Sciatic nerve (tissue), 2 donors: ENCODE measurements at places on chromosomes 16 and 17.

- DNase-seq: no peak
Observed at GRCh38 chr17:64277831-64278562, 14.9 kb upstream of the TEX2 start.

DNA sequence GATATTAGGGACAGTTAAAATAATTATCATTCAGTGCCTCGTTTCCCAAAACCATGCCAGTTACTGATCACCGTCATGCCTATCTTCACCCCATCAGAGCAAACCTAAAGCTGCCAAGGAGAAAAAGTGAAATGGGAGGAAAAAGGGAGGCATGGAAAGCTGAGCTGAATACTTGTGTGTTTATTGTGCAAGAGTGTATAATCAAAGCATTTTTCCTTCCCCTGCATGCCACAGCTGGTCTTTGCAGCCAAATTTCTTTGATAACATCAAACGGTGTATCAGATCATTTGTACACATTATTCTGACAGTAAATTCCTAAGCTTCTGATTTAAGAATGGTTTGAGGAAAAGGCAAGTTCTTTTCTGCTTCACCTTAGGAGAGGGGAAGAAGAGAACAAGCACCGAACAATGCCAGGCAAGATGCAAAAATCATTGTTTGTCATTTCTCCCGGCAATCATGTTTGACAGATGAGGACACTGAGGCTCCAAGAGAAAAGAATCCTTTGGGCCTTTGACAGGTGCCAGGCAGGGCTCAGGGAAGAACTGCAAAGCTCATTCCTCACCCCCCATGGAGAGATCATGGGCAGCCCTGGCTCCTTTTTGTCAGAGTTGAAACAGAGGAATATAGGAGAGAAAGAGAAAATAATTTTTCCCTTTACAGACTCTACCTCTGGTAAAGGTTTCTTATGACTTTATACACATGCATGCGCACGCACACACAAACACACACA, 51.4 kb upstream of the ARHGAP44 start:
- DNase-seq: no peak

- DNase-seq: no peak
Observed at GRCh38 chr16:27353853-27354252, 40.1 kb downstream of the IL4R start.

DNA sequence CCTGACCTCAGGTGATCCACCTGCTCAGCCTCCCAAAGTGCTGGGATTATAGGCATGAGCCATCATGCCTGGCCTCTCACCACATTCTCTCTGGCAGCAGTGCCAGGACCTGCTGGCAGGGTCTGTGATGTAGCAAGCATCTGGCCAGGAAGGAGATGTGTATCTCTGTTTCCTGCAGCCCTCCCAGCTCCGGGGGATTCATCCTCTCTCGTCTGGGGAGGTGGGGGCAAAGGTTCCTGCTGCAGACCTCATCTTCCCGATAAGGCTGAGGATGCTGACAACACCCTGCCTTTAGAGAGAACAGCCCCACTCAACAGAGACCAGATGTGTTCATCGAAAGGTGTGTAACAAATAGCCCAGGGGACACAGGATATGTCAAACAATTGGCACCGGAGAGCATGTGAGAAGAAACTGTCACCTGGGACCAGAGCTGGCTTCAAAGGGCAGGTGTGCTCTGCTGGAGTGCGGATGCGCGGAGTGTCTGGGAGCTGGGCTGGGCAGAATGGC, 54.8 kb upstream of the SEC14L1 start:
- no peak for DNase-seq

GRCh38 chr17:17535957-17536356, 39.8 kb upstream of the RASD1 start:
- peak; percentile 84 for DNase-seq

- DNase-seq: no peak
Observed at GRCh38 chr16:77679901-77680300, 42.4 kb upstream of the NUDT7 start.

DNA sequence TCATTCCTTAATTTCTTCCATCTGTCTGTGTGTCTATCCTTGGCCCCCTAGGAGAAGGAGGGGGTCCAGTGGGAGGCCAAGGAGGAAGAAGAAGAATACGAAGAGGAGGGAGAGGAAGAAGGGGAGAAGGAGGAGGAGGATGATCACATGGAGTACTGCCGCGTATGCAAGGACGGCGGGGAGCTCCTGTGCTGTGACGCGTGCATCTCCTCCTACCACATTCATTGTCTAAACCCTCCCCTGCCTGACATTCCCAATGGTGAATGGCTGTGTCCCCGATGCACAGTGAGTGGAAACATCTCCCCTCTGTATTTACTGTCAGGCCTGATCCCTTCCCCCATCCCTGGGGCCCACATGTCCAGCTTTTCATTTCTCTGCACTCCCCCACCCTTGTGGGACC, 6.3 kb downstream of the CHD3 start:
- no peak for DNase-seq

DNA sequence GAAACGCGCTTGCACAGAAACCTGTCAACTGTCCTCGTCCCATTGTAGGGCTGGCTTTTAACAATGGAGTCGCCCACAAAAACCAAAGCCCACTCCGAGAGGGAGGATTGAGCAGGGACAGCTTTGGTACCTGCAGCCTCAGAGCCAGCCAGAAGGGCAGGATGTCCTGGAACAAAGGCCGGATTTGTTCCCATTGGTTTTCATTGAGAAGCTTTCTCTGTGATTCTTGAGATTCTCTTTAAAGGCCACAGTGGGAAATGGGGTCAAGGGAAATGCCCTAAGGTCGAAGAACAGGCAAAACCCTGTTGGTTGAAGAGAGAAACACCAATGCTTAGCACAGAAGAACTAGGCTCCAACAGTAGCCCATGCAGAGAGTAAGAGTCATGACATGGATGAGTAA, 65.4 kb downstream of the C16orf78 start:
- no peak for DNase-seq

DNA sequence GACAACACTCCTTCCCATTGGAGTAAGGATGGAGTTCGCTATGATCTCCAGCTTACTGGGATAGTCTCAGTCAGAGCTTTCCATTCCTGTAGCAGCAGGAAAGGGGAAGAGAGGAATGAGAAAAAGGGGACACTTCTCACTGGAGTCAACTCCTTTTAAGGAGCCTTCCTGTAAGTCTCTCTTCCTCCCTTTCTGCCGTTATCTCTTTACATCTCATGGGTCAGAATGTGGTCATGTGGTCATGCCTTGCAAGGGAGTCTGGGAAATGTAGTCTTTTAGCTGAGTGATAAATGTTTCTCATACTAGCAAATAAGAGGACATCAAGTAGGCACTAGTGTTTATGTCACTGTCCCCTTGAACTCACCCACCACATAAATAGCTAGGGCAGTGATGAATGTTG, 227.3 kb downstream of the HAPSTR1 start:
- DNase-seq: no peak

DNA sequence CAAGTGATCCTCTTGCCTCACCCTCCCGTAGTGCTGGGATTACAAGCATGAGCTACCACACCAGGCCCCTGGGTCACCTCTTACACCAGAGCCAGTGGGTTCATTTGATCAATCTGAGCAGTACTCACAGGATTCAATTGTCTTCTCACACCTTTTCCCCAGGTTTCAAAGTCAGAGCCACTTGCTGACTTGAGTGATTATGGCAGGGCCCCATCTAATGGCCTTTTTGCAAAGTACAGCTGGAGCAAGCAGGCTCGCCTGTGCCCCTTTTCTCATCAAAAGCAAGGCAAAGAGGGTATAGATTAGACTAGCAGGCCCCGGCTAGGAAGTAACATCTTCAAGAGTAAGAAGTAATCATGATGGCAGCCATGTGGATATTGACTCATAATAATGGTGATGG, 114.8 kb upstream of the NOL11 start:
- DNase-seq: no peak

DNA sequence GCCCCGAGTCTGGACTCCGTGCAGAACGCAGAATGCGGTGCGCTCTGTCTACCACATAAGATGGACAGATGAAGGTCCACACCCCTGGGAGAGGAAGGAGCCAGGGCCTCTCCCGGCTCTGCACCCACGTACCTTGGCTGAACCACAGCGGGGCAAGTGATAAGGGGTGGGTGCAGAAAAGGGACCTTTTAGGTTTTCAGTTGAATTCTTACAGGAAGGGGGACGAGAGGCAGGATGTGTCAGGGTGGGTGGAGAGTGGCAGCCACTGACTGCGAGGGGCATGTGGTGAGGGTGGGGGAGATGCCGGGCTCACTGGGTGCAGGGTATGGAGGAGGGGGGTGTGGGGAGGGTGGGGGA, 372 bp downstream of the CD300A start:
- no peak for DNase-seq

GRCh38 chr16:79571903-79572535, 28.5 kb downstream of the MAF start:
- no peak for DNase-seq

DNA sequence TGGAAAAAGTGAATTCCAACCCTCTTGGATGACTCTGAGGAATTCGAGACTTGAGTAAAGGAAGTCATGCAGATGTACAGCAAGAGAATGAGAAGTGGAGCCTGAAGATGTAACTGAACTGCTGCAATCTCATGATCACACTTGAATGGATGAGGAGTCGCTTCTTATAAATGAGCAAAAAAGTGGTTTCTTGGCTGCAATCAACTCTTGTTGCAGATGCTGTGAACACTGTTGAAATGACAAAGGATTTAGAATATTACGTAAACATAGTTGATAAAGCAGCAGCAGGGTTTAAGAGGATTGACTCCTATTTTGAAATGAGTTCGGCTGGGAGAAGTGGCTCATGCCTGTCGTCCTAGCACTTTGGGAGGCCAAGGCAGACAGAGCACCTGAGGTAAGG, 25.5 kb downstream of the ASPA start:
- DNase-seq: no peak

DNA sequence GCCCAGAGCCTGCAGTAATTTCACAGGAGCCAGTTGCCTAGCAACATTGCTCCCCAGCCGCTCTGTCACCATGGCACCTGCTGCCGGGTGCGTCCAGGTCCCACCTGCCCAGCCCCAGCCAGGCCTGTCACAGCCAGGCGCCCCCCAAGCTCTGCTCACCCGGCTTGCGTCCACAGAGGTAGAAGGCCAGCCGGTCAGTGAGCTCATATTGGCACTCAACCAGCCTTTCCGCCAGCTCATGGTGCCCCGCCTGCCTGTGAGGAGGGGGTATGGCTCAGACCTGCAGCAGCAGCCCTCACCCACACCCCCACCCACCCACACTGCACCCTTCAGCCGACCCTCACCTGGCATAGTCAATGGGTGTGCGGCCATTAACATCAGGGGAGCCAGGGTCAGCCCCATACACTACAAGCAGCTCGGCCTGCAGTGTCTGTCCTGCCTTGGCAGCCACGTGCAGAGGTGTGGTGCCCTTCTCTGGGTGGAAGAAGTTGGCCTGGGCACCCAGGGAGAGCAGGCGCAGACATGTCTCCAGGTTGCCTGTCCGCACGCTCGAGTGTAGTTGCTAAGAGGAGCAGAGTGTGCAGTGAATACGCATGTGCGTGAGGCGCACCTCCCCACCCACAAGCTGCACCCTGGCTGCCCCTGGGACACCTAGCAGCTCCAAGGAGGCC, 7.7 kb downstream of the GIT1 start:
- DNase-seq: no peak

GRCh38 chr17:66403846-66404556, 101.6 kb downstream of the PRKCA start:
- DNase-seq: no peak

DNA sequence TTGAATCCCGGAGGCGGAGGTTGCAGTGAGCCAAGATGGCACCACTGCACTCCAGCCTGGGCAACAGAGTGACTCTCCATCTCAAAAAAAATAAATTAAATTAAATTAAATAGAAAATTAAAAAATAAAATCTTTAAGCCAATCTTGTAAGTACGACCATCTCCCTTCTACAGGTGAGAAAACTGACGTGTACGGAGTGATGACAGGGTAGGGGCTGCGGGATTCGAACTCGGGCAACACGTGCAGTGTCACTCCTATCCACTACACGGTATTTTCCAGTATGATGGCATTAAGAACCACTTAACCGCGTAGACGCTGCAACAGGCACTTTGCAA, 762 bp downstream of the WDR59 start:
- no peak for DNase-seq

DNA sequence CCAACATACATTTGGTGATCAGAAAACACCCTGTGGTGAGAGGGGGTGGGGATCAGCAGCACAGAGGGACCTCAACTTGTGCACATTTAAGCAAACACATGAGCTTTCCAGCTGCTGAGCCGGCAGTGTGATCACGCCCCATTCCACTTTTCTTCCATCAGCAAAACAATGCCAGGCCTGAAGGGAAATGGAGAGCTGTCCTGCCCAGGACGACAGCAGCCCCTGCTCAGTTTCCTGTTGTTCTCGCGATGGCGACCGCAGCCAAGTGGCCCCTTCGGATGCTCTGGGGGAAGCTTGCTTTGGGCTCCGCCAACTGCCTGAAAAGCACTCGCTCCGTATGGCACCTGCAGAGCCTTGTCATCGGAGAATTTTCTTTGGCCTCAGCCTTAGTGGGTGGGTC, 272.3 kb downstream of the FOXL1 start:
- no peak for DNase-seq

DNA sequence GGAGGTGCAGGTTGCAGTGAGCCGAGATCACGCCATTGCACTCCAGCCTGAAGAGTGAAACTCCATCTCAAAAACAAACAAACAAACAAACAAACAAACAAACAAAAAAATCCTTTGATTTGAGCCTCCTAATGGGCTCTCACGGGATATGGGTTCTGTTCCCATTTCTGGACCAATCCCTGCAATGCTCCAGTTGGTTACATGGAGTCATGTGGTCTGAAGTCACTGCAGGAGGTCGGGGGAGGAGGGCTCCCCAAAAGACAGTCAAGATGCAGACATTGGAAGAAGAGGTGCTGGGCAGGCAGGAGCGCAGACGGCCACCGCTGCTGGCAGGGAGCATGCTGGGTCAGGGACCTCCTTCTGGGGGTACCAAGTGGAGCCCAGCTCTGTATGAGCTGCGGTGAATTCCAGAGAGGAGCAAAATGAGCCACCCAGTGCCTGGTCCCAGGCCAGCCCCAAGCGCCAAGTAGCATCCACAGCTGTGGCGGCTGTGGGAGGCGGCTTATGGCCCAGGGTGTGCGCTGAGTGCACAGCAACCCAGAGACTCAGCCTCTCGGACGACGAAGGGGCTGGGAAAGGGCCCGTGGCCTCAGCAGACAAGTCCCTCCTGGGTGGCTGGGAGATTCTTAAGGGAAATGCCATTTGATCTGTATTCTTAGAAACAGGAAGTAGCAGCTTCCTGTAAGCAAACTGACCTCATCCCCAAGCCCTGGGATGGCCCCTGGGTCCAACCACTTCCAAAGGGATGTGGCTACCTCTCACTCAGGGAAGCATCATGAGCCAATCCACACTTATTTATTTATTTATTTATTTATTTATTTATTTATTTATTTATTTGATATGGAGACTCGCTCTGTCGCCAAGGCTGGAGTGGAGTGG, 19.6 kb upstream of the ATP2A3 start:
- DNase-seq: no peak

- no peak for DNase-seq
Observed at GRCh38 chr16:30644334-30644830, 6.4 kb upstream of the PRR14 start.

- DNase-seq: peak; percentile 93
Observed at GRCh38 chr17:40331743-40332641, 23.0 kb downstream of the RARA start.

DNA sequence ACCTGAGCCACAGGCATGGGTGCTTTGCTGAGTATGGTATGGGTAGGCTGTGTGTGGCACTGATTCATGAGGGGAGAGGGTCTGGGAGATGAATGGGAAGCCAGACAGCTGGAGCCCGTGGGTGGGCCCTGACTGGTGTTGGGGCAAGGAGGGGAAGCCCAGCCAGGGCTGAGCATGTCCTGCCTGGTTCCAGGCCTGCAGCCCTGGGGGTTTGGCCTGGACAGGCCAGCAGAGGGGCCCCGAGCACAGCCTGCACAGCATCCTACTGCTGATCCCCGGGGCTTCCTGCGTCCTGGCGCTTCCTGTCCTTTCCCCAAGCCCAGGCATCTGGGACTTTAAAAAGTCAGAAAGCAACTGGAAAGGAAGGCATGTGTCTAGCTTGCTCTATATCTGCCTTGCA, 4.6 kb upstream of the MVD start:
- no peak for DNase-seq
